Testis (tissue), 5 donors: ENCODE measurements at places on chromosomes 6 and 20. TPM values are rescaled to one million over a fixed set of nuclear protein-coding genes. Genes with fewer than 3 reads are reported as not detected.

Gene BAG2
- 6.1 TPM for total RNA-seq

GRCh38 chr6:48111143-48111506 is at the start of gene PTCHD4:
TSS of gene PTCHD4 (minus strand) at chr6:48111197. CDS start at chr6:48068957, 42,240 bp downstream.
- no peak for DNase-seq

DNA sequence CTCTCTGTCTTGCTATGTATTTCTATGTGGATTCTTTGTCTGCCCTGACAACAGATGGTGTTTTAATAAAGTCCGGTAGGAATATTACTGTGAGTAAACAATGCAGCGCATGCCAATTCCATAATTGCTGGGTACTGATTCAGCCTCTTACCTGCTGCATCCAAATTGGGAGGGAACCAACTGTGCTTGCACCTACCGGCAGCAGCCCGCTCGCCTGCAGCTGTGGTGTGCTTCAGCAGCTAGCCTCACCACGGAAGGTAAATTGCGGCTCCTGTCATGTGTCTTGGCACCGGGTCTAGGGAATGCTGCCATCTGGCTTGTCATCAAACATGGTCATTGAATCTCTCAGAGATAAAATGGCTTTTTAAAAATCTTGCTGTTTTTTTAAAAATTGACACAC is 704.8 kb upstream of the SLC35B3 start:
- no peak for DNase-seq

DNA sequence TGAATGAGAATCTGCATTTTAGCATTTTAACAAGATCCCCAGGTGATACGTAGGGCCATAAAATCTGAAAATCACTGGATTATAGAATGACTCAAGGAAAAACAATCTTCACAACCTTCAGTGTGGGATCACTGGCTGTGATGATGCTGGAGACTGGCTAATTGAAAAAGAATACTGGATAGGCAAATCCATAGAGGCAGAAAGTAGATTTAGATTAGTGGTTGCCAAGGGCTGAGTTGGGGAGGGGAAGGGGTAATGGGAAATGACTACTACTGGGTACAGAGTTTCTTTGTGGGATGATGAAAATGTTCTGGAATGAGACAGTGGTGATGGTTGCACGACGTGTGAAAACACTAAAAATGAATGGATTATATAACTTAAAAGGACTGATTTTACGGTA is 84.1 kb downstream of the CDK19 start:
- no peak for DNase-seq

DNA sequence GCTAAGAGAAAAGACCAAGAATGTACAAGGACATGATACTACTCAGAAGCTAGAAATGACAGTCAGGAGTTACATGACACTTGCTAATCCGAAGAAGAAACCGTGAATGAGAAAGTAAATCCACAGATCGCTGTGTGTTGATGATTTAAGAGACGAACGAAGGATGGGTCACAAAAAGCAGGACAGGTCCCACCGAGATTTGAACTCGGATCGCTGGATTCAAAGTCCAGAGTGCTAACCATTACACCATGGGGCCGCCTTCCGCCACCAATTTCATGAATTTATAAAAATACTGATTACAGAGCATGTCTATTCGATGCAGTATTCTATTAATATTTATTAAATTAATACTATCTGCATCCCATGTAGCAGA is 54.0 kb upstream of the BTN3A2 start:
- DNase-seq = no peak

GRCh38 chr6:151699719-151700118 is 107.8 kb upstream of the ESR1 start:
- no peak for DNase-seq

- no peak for DNase-seq
Measured at GRCh38 chr6:147551976-147552375, 43.5 kb downstream of the SAMD5 start.

- DNase-seq = no peak
Measured at GRCh38 chr20:62611012-62611411, 31.3 kb upstream of the SLCO4A1 start.
